HuH-7.5 (cell line): ENCODE measurements at places on chromosomes 12 and 14.

DNA sequence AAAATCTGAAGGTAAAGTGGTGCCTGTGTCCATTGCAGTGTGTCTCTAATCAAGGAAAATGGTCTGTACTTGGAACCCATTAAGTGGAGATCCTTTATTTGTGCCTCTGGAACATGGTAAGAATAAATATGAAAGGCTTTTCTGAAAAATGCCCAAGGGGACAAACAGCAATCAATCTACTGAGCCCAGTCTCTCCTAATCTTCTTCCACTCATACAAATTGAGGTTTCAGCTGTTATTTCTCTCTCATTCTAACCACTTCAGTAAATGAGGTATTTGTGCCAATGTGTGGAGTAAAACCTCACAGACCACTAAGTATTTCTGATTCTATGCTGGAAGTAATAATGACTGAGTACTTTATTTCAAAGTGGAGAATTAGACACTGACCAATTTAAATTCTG lies 82.3 kb upstream of the ST8SIA1 start:
- DNase-seq = no peak

- no peak for DNase-seq
These were observed 56.0 kb downstream of the ELK3 start for GRCh38 chr12:96250119-96250685.

- peak; percentile 84 for DNase-seq
These were observed at the start of gene SCARB1 for GRCh38 chr12:124863416-124864325. TSS of gene SCARB1 (minus strand) at chr12:124863864. CDS start at chr12:124863720, 144 bp downstream.

DNA sequence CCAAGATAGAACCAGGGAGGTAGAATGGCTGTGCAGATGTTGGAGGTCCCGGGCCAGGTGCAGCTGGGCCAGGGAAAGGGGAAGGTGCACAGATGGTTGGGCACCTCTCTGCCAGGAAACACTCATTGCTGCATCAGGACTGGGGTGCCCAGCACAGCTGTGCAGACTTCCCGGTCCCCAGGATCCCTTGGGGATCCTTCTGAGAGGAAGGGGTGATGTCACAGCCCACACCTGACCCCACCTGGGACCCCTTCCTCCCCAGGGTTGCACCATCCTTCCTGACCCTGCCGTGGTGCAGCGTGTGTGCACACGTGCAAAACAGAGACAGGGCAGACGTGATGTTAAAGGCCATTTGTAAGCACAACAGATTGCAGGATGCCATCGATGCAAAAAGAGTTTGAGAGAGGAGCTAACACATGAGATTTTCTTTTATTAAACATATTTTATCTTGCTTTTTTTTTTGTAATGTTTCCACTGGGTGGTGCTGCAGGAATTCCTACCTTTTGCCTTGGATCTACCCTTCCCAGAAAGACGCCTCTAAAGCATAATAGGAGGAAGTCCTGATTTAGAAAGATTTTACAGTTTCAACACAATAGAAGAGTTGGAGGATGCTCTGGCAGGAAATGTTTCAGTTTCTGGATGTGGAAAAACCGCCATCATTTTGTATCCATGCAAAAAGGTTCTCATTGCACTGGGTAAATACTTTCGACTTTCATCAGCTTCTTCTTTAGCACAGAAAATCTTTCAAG lies 14.8 kb downstream of the ELK3 start:
- DNase-seq = no peak

- no peak for DNase-seq
These were observed 556.7 kb upstream of the FBXO33 start for GRCh38 chr14:39988939-39989338.

DNA sequence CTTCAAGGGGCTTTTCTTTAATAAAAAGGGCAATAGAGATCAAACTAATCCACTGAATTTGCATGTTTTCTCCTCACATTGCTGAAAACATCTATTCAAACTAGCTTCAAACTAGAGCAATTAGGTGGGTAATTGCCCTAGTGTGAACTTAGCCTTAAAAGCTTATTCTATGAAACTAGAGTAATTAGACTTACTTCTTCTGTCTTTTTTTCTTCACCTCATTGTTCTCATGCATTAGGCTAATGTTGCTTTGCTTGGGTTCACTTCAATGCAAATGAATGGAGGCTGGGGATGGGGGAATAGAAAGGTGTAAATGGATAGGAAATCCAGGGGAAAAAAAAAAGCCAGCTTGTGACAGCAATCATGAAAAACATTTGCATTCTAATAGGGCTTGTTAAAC lies 414.8 kb upstream of the LMO3 start:
- DNase-seq = no peak

GRCh38 chr12:19440019-19440858 lies 947 bp downstream of the AEBP2 start:
- peak; percentile 63 for DNase-seq

DNA sequence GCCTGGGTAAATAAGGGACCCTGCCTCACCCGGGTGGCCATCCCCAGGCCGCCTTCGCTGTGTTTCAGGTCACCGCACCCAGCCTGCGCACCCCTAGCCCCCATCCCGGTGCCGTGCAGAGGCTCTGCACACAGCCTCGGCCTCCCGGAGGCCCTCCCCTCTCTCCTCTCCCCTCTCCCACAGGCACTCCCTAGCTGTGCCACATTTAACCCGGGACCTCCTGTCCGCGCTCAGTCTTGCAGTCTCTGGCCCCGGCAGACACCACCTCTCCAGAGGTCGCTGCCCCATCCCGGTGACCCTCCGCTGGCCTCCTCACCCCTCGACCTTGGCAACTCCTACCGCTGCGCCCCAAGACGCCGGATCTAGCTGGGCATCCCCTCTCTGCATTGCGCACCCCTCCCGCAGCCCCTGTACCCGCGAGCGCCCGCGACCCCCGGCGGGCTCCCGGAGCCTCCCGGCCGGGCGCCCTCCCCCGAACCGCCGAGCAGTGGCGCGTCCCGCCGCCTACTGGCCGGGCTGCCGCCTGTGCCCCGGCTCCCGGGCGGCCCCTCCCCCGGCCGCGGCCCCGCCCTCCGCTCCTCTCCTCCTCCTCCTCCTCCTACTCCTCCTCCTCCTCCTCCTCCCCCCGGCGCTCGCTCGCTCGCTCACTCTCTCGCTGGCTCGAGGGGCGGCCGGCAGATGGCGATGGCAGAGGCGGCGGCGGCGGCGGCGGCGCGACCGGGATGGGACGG lies 120.7 kb downstream of the AACS start:
- peak; percentile 70 for DNase-seq

- no peak for DNase-seq
These were observed 496.4 kb downstream of the PCNX1 start for GRCh38 chr14:71403656-71404055.

- DNase-seq = no peak
These were observed 270.5 kb downstream of the DUSP6 start for GRCh38 chr12:89081719-89082369.

GRCh38 chr12:111645433-111645832 lies 40.3 kb downstream of the BRAP start:
- DNase-seq = no peak
